NCI-H1105 treated with DMSO at 0.1 percent for 48 hours (cell line): ENCODE measurements at places on chromosomes 6 and 20.
A peak's percentile ranks its signal among the peaks of the same experiment; 100 is the strongest.

GRCh38 chr20:36969478-36970186, 18.1 kb upstream of the SAMHD1 start:
- DNase-seq, result no peak

GRCh38 chr20:52410182-52410647, 218.6 kb upstream of the ZFP64 start:
- no peak for DNase-seq

DNA sequence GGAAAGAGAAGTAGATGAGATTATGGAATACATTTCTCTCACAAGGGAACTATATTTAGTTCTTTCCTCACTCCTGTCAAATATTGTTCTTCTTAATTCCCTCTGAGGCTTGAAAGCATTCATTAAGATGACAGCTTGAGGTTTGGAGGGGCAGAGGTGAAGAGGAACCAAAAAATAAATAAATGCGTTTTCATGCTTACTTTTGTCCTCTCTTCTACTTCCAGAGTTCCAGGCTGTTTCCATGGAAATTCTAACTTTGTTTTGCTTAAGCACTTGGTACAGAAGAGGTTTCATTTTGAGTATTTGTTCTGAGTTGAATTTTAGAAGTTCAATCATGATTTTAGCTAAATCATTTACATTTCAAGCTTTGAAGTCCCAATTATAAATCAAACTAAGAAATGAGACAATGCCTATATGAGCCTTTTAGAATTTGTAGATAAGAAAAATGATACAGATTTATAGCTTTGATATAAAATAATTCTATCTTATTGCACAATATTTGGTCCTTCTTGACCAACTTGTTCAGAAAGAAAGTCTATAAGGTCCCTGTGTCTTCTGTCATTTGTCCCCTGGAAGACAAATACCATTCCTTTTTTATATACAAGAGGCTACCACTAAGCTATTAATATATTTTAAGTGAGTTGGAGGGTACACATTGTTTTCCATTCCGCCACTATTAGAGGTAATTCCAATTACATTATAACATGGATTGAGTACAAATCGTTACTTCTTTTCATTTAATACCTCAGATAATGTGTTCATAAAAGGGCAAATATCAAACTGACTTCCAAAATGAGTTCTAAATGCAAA, 16.3 kb downstream of the RBM24 start:
- no peak for DNase-seq

DNA sequence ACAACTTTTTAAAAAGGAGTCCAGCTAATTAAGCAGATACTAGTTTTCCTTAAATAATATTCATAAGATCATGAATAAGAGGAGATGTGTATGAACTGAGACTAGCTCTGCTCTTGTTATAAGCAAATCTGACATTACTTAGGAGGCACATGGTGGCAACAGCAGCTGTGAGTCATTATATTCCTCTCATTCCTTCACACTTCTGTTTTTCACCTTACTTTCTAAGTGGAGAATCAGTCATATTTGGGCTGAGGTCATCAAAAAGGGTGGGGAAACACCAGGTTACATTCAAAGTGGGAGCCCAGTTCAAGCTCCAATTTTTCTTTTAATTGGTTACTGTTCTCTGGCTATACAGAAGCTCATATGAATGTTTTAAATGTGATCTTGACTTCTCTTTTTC, 6.0 kb upstream of the RIPPLY2 start:
- DNase-seq, result no peak

DNA sequence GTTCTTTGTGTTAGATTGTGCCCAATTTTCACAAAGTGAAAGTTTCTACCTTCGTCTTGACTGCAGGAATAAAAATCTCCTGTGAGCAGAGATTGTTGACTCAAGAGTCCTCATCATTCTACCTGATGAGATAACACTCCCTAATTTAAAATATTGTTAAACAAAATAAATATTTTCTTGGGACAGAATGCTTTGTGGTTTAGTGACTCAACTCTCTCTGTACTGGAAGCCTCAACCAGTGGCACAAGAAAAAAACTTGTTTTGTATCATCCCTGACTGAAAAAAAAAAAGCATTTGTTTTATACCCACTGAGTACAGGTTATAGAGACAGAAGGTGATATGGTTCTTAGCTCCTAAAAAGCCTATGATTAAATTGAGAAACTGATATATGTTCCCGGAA, 78.9 kb downstream of the CRYBG1 start:
- no peak for DNase-seq

DNA sequence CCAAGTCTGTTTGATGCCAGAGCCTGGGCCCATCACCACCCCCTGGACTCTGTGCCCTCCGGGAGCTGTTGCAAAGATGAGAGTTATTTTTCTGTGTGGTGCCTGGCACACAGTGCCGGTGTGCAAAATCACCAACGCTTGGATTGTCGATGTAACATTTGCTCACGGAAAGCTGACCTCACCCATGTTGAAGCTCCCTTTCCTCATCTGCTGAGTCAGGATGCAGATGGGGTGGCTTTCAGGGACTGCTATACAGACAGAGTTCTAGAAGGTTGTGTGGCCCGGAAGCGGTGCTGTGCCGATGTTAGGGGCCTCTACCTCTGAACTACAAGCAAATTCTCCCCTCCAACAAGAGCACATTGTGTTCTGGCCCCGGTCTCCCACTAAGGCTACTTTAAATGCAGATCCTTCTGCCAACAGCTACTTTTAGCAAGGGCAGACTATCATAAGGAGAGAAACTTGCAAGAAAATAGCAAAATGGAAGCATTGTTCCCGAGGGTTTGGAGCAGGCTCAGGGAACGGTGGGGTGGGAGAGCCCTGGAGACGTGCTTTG, 34.0 kb downstream of the EYA2 start:
- DNase-seq, result no peak

GRCh38 chr6:37523412-37523811, 23.7 kb upstream of the CCDC167 start:
- no peak for DNase-seq

- DNase-seq, result no peak
Measured at GRCh38 chr6:70838907-70839285, 118.0 kb downstream of the B3GAT2 start.

DNA sequence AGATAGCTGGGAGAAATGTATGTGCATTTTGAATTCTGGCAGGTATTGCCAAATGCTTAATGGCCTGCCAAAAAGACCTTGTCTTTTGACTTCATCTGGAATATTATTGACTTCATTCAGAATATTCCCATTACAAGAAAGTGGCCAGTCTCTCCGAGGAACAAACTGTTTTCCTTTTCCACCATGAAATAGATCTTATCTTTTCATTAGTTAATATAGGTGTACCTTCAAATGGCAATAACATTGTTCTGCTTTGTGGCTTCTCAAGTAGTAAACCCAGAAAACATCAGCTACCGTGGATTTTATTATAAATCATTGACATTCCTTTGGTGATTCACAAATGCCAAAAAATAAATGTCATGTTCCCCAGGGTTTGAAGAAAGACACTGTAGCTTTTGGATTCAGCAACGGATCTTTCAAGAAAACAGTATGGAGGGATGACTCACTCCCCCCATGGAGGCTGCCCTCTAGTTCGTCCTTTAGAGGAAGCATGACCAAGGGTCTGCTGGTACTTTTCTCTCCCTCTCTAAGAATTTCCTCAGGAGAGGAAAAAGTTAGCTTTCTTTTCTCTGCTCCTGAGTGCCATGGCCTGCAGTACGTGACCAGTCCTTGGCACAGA, 1.1 kb upstream of the RNF182 start:
- DNase-seq, result no peak

DNA sequence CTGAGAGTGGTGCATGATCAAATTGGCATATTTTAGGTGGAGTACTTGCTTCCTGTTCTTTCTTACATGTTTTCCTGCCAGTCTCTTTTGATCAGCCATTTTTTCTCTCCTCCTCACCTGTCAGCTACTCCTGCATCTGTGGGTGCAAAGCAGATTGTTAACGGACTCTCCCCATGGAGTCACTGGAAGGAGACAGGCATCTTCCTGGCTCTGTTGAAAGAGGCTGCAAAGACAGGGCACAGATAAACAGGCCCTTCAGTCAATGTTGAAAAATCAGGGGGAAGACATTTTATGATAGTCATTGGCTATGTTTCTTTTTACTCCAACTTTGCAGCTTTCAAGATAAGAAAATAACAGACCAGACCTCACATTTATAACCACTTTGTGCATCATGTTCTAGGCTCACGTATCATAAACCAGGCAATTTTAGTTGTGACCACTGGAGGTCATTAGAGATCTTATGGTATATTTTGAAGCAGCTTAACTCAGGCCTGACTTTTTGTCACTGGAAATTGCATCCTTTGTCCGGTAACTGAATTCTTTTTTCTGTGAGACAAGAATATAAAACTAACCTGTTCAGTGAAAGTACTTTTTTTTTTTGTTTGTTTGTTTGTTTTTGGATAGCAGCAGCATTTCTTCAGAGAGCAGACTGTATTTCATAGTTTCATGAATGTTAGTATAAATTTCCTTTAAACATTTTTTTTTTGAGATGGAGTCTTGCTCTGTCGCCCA, 20.1 kb downstream of the ECT2L start:
- peak; percentile 84 for DNase-seq

DNA sequence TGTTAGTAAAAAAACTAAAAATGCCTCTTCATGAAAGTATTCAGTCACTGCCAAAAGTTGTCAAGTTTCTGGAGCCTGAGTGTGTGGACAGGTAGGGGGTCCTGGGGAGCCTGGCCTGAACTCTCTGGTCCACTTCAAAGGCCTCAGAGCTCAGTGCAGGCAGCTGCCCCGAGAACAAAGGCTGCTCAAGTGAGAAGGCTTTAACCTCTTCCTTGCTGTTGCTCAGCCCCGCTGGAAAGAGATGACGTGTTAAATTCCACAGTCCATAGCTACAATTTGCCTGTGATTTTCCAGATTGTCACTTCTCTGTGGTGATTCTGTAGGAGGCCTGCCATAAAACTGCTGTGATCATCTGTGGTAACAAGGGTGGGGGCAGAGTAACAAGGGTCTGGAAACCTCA, 96.9 kb downstream of the FAM120B start:
- DNase-seq, result no peak

DNA sequence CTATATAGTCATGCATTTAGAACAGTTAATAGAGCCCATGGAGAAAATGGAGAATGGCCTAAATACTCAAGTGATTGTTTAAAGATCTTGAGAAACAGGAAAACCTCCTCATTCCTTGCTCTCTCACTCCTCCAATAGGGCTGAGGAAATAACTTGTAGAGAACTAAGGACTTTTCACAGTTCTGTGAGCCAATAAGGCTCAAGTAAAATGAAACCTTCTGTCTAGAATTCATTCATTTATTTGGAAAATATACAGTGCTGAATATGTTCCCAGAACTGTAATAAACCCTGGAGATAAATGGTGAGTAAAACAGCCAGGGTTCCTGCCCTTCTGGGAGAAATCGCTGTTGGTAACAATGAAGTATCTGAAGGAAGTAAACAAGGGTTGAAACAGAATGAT, 35.3 kb downstream of the ELOVL2 start:
- DNase-seq, result no peak

GRCh38 chr6:100160930-100161329, 166.9 kb upstream of the MCHR2 start:
- DNase-seq, result peak; percentile 80

DNA sequence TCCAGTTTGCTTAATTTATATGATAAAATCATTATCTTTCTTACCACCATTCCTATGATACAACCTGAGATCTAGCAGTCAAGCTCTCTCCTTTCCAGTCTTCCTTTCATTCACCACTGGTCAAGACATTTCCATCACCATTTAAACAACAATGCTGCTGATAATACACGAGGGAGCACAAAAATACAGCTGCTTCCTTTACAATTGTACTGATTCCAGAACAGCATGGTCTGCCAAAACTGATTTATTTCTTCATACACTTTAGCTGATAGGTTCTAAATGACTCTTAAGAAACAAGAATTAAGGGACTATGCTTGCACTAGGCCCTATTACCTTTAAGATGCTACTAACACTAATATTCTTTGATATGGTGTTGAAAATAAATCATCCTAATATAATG, 65.0 kb downstream of the EPM2A start:
- no peak for DNase-seq

DNA sequence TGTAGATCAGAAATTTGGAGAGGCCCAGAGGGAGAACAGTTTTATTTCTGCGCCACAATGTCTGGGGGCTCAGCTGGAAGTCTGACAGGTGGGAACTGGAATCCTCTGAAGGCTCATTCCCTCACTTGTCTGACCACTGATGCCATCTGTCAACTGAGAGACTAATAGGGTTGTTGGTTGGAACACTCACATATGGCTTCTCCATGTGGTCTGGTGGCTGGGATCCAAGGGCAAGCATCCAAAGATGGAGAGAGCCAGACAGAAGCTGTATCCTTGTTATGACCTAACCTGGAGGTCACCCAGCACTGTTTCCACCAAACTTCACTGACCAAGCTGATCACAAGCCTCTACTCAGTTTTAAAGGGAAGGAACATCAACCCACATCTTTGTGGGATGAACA, 117.9 kb upstream of the AKAP12 start:
- no peak for DNase-seq

DNA sequence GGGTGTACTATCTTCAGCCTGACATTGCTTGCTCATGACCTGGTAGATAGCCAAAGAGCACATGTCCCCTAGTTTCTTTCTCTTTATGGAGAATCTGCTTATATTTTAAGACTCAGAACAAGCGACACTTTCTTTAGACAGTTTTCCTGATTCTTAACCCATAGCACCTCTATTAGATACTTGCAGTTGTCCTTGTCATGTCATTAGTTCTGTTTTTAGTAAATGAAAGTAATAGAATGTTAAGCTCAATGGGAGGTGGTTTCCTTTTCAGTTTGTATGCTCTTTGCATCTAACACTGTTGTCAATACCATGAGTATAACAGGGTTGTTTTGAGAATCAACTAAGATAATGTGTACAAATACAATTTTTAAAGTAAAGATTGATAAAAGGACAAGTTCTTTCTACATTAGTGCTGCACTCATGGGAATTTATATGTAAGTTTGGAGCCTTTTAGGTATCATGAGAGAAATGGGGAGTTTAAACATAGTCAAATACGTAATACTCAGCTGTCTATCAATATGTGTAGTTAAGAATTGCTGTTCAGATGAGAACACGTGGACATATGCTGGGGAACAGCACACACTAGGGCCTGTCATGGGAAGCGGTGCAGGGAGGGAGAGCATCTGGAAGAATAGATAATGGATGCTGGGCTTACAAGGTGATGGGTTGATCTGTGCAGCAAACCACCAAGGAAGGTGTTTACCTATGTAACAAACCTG, 124.3 kb downstream of the GRM1 start:
- no peak for DNase-seq

GRCh38 chr20:59661153-59661552, 56.8 kb downstream of the PHACTR3 start:
- DNase-seq, result no peak
